ENCODE measurements at places on chromosomes 5 and 9.

- DNase-seq: no peak
These were observed 408.4 kb downstream of the NTRK2 start for GRCh38 chr9:85077944-85078343.

DNA sequence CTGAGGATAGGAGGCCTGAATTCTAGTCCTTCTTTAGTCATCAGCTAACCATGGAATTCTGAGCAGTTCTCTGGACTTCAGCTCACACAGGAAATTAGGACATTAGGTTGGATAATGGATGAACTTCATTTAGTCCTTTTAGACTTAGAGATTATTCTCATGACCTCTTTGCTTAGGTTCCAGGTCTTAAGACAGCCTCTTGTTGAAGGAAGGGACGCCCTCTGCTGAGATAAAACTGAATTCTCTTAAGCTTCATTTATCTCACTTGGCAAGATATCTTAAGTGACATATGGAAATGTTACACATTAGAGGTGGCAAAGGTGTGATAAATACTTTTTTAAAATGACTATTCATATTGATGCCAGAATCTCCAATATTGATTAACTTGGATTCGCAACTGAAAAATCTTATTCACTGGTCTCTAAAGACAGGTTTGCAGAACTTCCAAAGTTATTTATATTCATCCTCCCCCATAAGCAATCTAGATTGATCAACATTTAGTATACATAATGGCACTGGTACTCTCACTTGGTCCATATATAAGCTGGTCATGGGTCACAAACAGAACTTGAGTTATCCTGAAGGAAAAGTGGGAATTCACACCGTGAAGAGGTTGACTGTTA lies 16.9 kb upstream of the ZNF366 start:
- DNase-seq: no peak

DNA sequence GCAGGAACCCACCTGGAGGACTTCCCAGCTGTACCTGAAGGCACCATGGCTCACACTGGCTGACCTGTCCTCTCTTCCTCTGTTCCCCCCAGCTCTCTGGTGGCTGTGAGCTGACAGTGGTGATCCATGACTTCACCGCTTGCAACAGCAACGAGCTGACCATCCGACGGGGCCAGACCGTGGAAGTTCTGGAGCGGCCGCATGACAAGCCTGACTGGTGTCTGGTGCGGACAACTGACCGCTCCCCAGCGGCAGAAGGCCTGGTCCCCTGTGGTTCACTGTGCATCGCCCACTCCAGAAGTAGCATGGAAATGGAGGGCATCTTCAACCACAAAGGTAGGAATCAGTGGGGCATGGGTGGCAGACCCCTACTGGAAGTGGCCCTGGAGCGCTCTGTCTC lies 161.9 kb upstream of the OTULINL start:
- no peak for DNase-seq

GRCh38 chr9:134602547-134603362 lies 38.8 kb upstream of the COL5A1 start:
- no peak for DNase-seq

GRCh38 chr9:121755581-121755980 lies 104.1 kb downstream of the DAB2IP start:
- DNase-seq: no peak

DNA sequence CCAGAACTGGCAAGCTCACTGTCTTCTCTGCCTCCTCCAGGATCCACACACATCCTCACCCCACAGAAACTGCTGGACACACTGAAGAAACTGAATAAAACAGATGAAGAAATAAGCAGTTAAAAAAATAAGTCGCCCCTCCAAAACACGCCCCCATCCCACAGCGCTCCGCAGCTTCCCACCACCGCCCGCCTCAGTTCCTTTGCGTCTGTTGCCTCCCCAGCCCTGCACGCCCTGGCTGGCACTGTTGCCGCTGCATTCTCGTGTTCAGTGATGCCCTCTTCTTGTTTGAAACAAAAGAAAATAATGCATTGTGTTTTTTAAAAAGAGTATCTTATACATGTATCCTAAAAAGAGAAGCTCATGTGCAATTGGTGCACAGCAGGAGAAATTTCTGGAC lies 16.1 kb upstream of the CFAP157 start:
- no peak for DNase-seq

DNA sequence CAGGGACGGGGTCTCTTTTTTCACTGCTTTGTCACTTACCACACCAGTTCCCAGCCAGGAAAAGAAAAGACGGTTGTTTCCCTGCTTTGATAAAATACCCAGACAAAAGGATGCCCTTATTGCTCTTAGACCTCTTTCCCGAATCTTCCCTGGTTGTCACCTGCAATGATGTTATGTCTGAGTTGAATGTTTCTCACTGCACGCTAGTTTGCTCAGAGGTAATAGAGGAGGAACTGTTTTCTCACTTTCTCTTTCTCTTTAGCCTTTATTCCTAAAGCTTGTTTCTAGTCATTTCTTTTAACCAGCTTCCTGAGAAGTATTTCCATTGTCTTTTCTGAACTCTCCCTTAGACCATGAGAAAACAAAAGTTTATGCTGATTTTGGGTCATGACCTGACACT lies 32.9 kb downstream of the ACER2 start:
- no peak for DNase-seq
